H7 (cell line): ENCODE measurements at places on chromosomes 1 and 21. TPM values are rescaled to one million over a fixed set of nuclear protein-coding genes. Genes with fewer than 3 reads are reported as not detected.

DNA sequence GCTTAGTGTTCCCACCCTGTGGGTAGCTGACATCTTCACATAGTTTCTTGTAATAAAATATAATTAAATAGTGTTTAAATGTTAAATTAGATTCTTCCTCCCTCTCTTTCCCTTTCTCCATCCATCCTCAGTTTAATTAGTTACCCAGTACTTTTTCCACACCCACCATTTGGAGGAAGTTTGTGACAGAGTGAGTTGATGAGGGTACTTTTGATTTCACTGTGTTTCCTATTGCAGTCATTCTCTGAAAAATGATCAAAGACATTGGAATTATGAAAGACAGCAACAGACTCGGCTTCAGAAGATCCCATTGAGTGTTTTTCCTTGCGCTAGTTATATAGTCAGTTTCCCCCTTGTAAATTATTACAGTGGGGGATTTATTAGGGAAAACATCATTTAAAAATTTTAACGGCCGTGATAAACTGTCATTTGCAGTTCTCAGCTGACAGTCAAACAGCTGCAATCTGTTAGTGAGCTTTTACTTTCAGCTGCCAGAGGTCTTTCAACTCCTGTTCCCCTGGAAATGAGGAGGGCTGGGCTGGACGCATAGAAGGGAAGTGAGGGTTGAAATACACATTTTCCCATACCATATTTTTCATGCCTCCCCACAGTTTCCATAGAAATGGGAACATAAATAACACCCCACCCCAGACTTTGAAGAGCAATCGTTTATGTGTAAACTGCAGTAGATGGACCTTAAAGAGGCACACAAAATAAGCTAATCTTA lies 61.3 kb upstream of the CACYBP start:
- DNase-seq = no peak

GRCh38 chr1:157652859-157653493 lies 47.6 kb downstream of the FCRL3 start:
- DNase-seq = no peak

GRCh38 chr21:31515253-31515652 lies 144.2 kb upstream of the SOD1 start:
- no peak for DNase-seq

- no peak for DNase-seq
Observed at GRCh38 chr1:51551848-51552296, 32.8 kb upstream of the EPS15 start.

DNA sequence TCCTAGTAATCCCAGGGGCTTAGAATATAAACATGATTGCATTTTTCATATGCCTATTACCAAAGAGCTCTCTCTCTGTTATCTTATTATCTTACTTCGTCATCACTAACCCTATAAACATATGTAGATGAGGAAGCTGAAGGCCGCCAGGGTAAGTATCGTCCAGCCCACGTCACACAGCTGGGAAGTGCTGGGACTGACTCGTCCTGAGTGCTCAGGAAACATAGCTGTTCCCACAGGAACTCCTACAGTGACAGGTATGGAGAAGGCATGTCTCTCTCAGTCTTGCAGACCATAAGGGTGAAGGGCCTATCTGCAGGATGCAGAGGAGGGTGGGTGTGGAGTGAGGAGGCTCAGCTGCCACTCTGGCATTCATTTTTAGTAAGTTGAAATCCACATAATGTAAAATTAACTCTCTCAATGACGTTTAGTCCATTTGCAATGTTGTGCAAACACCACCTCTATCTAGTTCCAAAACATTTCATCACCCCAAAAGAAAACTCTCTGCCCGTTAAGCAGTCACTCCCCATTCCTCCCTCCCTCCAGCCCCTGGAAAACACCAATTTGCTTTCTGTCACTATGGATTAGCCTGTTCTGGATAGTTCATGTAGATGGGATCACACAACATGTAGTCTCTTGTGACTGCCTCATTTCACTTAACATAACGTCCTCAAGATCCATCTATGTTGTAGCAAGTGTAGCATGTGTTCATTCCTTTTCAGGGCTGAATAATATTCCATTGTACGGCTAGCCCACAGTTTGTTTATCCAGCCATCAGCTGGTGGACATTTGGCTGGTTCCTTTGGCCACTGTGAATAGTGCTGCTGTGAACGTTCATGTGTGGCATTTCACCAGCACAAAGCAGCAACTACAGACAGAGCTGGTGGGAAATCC lies 68.3 kb downstream of the TCP10L start:
- no peak for DNase-seq

- peak; percentile 68 for DNase-seq
Observed at GRCh38 chr1:183318433-183318832, 99.7 kb downstream of the NMNAT2 start.

GRCh38 chr1:212457740-212458338 lies 25.1 kb downstream of the NENF start:
- DNase-seq = peak; percentile 84

- DNase-seq = no peak
Observed at GRCh38 chr1:57131701-57132394, 166.0 kb upstream of the C8B start.

GRCh38 chr1:85224295-85224694 lies 23.5 kb upstream of the SYDE2 start:
- DNase-seq = no peak

GRCh38 chr21:45263534-45263933 lies 24.2 kb downstream of the POFUT2 start:
- peak; percentile 33 for DNase-seq

- peak; percentile 74 for DNase-seq
Observed at GRCh38 chr21:26967062-26967913, at the start of gene ADAMTS5. ADAMTS5 (minus strand) TSS chr21:26967088; CDS start chr21:26966391, 697 bp downstream.

DNA sequence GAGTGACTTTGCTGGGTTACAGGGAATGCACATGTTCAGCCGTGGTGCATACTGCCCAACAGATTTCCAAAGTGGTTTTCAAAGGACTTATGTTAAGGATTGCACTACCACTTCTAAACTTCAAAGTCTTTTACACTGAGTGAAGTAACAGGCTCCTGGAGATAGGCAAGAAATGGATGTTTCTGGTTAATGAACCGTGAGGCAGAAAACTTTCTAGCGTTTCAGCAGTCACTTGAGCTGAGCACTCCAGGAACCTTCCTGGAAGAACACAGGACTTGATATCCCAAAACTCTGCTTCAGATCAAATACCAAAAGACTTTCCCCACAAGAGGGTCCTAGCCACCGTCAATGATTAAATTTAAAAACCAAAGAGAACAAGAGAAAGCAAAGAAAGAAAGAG lies 74.3 kb upstream of the ATP1A1 start:
- DNase-seq = no peak

DNA sequence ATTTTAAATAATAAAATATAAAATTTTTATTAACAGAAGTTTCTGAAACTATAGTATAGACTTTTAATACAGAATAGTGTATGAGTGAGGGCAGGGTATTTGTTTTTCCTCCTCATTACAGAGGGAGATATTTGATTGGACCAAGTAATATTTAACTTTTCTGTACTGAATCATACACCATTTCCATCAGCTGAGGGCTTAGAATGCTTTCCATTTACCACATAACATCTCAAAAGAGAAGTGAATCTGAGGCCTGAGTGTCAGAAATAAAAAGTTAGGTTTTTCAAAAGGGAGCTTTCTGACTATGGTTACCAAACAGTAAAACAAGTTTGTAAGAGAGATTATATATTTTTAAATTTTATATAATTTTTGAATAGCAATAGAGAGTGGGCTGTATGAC lies 29.5 kb downstream of the TLCD4 start:
- no peak for DNase-seq

DNA sequence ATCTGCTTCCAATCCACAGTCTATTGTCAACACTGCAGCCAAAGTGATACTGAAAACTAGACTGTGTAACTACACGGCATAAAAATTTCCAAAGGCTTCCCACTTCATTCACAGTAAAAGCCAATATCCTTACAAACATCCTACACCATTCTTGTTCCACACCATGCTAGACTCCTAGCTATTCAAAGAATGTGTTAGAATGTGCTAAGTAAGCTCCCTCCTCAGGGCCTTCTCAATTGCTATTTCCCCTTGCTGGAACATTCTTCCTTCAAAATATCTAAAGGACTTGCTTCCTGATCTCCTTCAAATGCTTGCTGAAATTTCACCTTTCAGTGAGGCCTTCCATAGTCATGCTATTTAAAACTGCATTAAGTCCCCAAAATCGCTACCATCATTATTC lies 228.1 kb downstream of the AKT3 start:
- no peak for DNase-seq

DNA sequence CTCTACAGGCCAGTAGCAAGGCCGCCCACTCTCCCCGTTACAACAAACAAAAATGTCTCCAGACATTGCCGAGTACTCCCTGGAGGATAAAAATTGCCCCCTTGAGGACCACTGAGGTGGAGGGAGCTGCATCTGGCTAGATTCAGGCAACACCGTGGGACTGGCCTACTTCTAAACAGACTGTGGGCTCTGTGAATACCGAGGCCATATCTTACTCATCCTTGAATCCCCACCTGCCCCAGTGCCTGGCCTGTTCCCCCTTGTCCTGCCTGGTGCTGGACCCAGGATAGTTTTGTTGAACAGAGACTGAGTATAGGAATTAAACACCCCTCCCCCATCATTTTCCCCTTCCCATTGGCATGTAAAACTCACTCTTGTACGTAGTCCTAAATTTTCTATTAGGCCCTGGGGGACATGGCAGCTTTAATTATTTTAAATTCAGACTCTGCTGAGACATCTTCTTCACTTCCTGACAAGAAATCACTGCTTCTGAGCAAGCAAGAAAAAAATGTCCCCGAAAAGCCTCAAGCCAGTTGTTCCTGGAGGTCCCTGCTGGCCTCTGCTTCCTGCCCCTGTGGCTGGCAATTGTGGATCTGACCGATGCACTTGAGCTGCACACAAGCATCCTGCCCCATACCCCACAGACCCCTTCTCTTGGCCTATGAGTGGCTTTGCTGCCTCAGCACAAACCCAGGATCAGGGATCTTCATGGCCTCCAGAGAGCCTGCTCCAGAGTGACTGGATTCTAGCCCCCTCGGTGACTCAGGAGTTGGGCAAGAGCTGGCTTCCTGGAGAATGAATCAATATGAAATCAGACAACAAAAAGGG lies 111.0 kb downstream of the ACTL8 start:
- DNase-seq = no peak

GRCh38 chr1:73979684-73980083 lies 218.3 kb downstream of the LRRIQ3 start:
- no peak for DNase-seq

- no peak for DNase-seq
Observed at GRCh38 chr1:211574705-211575104, 4.3 kb downstream of the SLC30A1 start.

DNA sequence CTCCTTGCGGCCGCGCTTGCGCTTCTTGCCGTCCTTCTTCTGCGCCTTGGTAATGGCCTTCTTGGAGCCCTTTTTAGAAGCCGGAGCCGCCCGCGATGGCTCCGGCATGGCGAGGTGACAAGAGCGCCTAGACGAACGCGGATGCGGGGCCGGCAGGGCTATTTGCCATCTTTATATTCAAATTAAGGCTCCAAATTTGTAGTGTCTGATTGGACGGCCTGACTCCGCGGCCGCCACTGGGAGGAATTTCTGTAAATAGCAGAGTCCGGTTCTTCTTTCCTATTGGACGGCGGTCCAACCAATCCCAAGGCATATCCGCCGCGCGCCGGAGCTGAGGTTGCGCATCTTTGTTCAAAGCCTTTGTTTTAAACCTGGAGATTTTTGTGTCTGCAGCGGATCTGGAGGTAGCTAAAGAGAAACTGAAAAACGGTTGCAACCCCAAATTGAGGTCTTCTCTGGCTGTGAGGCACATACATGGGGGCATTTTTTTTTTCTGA lies 22.6 kb upstream of the RNF187 start:
- peak; percentile 95 for DNase-seq

GRCh38 chr1:151616505-151616849 lies 4.6 kb downstream of the SNX27 start:
- no peak for DNase-seq

DNA sequence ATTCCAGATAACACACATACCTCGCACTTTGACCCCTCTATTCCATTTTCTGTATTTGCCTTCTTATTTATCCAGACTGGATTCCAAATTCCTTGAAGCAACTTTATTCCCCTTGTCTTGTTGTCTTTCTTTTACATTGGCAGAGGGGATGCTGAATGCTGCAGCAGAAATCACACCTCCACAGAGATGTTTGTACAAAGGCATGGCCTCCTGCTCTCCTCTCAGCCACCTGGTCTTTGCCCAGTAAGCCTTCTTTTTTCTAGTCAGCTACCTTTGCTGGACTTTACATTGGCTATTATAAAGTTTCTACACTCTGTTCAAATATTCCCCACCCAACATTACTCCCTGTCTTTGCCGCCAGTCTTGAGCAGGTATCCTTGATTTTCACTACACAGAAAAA lies 75.1 kb downstream of the LAMC1 start:
- DNase-seq = no peak

- DNase-seq = peak; percentile 54
Observed at GRCh38 chr1:221740993-221741702, 741 bp downstream of the DUSP10 start.

GRCh38 chr1:5729636-5730145 lies 262.5 kb downstream of the NPHP4 start:
- no peak for DNase-seq

- DNase-seq = no peak
Observed at GRCh38 chr1:207933205-207933800, 22.4 kb upstream of the CD34 start.

- no peak for DNase-seq
Observed at GRCh38 chr1:26690157-26690556, 5.7 kb upstream of the ARID1A start.

- no peak for DNase-seq
Observed at GRCh38 chr1:89728381-89728780, 92.5 kb upstream of the LRRC8D start.

GRCh38 chr1:25148673-25149300 lies 83.5 kb downstream of the SYF2 start:
- peak; percentile 69 for DNase-seq

GRCh38 chr1:224113918-224114786 lies at the start of gene FBXO28:
FBXO28 (plus strand) TSS chr1:224114111; CDS start chr1:224114130, 19 bp downstream.
- DNase-seq = peak; percentile 94

- DNase-seq = peak; percentile 67
Observed at GRCh38 chr1:16905110-16905867, 9.5 kb downstream of the RNU1-2 start.

GRCh38 chr1:32926562-32926961 lies 25.4 kb upstream of the TMEM54 start:
- DNase-seq = no peak

The SLC6A9 gene
- 6.4 and 8.2 TPM in 2 replicates for total RNA-seq

The LAMC1 gene
- 116 and 163 TPM in 2 replicates for total RNA-seq

The CD5L gene
- not detected in 2 replicates for total RNA-seq

The PEAR1 gene
- 1.2 and 1.8 TPM in 2 replicates for total RNA-seq

The ODR4 gene
- 18.1 and 28.5 TPM in 2 replicates for total RNA-seq

The TNFRSF4 gene
- 0.07 and 0.89 TPM in 2 replicates for total RNA-seq

The EDARADD gene
- total RNA-seq = 1.3 and 2.1 TPM in 2 replicates

The CELA3A gene
- not detected in 2 replicates for total RNA-seq

The NES gene
- 220 and 231 TPM in 2 replicates for total RNA-seq

The IFT25 gene
- 25.7 and 30.0 TPM in 2 replicates for total RNA-seq

The TRAF3IP3 gene
- total RNA-seq = not detected in 2 replicates

The KRTAP7-1 gene
- total RNA-seq = not detected in 2 replicates

The PAPPA2 gene
- 0.45 and 2.4 TPM in 2 replicates for total RNA-seq

The PLA2G2D gene
- total RNA-seq = not detected in 2 replicates

The CFHR5 gene
- not detected in 2 replicates for total RNA-seq

The F13B gene
- total RNA-seq = not detected in 2 replicates

The SIK1 gene
- total RNA-seq = 1.5 and 5.9 TPM in 2 replicates

The TSPAN2 gene
- 5.1 and 5.3 TPM in 2 replicates for total RNA-seq

The CTSS gene
- not detected in 2 replicates for total RNA-seq

The OR2L5 gene
- total RNA-seq = not detected in 2 replicates

The PRAMEF27 gene
- total RNA-seq = not detected in 2 replicates
